Erythroblast (primary cell): ENCODE measurements at places on chromosomes 6 and 20.

DNA sequence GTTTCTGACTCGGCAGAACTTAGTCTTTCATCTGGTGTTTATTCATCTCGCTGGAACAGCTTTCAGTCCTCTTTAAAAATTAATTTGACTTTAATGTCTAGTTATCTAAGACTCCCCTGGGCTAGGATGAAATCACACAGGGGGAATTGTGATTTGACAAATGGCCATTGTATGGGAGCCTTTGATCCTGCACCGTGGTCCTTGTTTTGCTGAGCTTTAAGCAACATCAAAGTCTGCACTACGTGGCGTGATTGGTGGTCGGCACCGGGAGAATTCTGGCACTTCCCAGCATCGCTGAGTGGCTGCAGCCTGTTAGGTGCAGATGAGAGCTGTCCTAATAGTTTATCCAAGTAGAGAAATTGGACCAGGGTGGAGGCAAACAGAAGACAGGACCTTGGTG lies 146.9 kb downstream of the TBC1D7 start:
- DNase-seq, result no peak

DNA sequence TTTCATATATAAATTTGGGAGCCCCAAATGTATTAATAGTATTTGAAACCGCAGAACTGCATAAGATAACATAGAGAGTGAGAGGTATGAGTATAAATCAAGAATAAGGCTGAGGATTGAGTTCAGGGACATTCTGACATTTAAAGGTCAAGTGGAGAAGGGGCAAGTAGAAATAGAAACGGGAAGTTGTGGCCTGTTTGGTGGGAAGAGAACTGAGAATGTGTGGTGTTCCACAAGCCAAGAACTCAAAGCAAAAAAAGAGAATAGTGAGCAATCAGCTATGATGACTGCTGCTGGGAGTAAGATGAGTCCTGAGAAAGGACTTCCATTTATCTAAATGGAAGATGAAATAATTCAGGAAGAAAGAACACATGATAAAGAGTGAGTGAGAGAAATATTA lies 418.4 kb downstream of the CD109 start:
- no peak for DNase-seq

DNA sequence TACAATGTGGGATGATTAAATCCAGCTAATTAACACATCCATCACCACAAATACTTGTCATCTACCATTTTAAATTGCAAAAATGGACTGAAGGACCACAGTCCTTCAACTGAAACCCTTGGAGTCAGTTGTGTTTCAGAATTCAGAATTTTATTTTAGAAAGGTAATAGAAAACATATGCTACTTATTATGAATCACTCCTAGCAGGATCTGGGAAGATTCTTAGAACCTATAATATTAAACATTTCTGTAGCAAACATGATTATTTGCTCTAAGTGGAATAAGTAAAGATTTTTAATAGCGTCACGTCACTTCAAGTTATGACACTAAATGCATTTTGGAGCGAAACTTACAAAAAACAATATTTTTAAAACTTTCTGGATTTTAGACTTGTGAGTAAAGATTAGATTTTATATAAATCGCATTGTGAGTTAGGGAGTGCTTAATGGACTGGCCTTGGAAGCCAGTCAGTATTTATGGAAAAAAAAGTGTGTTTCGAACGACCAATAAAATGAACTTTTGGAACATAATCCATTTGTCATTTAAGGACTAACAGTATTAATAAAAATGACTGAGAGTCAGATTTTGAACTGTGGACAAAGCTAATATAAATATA lies 71.8 kb upstream of the PHACTR2 start:
- no peak for DNase-seq

GRCh38 chr6:89351671-89352277 lies 748 bp downstream of the UBE2J1 start:
- no peak for DNase-seq

DNA sequence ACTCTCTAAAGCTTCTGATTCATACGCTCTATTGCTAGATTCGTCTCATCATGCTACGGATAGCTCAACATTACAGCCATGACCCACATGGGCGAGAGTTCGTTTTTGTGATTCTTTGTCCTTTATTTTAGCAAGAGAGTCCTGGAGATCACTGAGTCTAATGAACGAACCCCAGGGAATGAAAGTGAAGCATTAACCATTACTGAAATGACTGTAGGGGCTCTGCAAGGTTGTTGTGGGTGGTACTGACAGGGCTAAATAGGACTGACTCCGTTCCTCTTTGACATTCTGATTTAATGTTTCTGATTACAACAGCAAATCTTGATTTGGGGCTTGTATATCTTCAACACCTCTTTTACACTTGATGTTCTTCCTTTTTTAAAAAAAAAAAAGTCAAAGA lies 13.7 kb upstream of the RTF2 start:
- no peak for DNase-seq

GRCh38 chr6:66396549-66396948 lies 689.5 kb upstream of the EYS start:
- no peak for DNase-seq

GRCh38 chr6:170136541-170137175 lies 154.2 kb downstream of the DLL1 start:
- no peak for DNase-seq

GRCh38 chr6:19013026-19013705 lies 626.0 kb downstream of the RNF144B start:
- no peak for DNase-seq

GRCh38 chr6:136317021-136317694 lies 27.5 kb upstream of the BCLAF1 start:
- peak; percentile 77 for DNase-seq

DNA sequence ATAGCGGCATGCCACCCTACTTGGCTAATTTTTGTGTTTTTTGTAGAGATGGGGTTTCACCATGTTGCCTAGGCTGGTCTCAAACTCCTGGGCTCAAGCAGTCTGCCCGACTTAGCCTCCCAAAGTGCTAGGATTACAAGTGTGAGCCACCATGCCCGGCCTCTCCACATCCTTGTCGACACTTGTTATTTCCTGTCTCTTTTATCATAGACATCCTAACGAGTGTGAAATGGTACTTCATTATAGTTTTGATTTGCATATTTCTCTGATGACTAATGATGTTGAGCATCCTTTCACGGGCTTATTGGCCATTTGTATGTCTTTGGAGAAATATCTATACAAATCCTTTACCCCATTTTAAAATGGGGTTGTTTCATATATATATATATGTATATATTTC lies 39.0 kb upstream of the ASXL1 start:
- DNase-seq, result no peak

GRCh38 chr6:85756982-85757381 lies 114.3 kb upstream of the SYNCRIP start:
- DNase-seq, result peak; percentile 13

- no peak for DNase-seq
Observed at GRCh38 chr6:33696548-33697518, 14.7 kb downstream of the UQCC2 start.

DNA sequence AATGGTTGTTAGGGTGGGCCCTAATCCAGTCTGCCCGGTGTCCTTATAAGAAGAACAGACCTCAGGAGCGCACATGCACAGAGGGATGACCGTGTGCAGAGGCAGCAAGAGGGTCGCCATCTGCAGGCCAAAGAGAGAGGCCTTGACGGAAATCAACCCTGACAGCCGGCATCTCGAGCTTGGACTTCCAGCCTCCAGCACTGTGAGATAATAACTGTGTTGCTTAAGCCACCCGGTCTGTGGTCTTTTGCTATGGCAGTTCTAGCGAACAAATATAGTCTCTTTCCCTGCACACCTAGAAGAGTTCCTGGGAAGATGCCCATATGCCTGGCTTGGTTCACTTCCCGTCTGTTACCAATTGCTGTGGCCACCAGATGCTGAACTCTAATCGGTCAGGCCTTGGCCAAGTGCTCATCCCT lies 35.3 kb upstream of the PTGIS start:
- DNase-seq, result no peak

GRCh38 chr20:59813948-59814839 lies 119.2 kb downstream of the SYCP2 start:
- no peak for DNase-seq

DNA sequence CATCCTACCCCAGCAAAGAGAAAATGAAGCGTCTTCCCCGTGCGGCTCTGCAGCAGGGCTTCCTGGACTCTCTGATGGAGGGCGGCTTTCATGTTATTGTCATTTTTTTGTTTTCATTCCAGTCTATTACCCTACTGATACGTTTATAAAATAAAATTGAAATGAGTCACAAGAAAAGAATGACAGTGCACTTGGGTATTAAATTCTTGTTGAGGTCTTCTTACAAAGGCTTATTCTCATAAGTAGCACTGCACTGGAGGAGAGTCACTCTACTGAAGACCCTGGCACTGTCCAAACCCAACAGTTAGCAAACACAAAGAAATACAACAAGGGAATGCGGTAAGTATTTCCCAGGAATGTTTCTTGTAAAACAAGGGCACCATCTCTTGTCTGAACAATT lies 379.3 kb downstream of the MAFB start:
- no peak for DNase-seq

DNA sequence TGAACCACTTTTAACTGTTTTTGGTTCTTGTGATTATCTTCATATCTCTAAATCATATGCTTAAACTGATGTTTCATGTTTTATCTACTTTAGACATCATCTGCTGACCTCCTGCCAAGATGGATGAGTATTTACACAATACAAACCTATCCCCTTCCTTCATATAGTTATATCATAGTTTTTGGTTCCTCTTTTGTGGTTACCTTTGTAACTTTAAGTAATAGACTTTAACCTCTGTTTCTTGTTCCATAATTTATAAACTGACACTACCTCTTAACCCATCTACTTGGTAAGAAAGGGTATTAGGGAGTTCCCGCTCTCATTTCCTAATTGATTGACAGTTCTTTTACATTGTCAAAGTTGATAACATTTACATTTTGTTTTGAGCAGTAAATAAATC lies 11.9 kb downstream of the PCMT1 start:
- DNase-seq, result peak; percentile 27

DNA sequence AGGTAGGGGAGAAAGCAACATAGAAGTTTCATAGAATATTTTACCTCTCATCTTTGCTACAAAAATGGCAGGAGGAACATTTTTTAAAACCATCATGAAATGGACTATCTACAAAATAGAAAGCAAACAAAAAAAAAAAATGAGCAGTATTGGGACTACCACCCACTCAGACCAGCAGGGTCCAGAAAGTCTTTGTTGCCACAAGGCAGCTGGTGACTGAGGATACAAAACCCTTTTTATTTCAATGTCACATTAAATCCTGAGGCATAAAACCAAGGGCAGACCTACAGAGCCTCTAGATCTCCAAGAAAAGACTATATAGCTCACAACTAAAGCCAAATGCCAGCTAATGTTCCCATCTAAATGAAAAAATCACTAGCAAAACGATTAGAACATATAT lies 282.2 kb downstream of the PTPRK start:
- DNase-seq, result no peak
